ENCODE measurements at places on chromosomes 2 and 18.

GRCh38 chr2:11579867-11580659, 46.2 kb downstream of the GREB1 start:
- no peak for DNase-seq

DNA sequence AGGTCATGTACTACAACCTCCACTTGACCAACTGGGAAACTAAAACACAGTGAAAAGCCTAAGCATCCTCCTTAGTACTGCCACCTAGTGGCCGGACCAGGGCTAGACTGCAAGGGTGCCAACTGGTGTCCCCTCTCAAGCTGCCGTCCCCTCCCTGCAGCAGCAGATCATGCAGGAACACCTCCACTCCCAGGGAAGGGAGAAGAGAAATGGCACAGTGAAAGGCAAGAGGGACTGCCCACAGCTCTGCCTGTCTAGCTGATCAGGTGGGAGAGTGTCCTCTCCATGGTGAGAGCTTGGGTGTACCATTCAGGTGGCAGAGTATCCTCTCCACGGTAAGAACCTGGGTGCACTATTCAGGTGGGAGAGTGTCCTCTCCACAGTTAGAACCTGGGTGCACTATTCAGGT, 78.1 kb downstream of the AAK1 start:
- peak; percentile 58 for DNase-seq

- no peak for DNase-seq
Measured at GRCh38 chr2:192534072-192534471, 339.3 kb upstream of the TMEFF2 start.

DNA sequence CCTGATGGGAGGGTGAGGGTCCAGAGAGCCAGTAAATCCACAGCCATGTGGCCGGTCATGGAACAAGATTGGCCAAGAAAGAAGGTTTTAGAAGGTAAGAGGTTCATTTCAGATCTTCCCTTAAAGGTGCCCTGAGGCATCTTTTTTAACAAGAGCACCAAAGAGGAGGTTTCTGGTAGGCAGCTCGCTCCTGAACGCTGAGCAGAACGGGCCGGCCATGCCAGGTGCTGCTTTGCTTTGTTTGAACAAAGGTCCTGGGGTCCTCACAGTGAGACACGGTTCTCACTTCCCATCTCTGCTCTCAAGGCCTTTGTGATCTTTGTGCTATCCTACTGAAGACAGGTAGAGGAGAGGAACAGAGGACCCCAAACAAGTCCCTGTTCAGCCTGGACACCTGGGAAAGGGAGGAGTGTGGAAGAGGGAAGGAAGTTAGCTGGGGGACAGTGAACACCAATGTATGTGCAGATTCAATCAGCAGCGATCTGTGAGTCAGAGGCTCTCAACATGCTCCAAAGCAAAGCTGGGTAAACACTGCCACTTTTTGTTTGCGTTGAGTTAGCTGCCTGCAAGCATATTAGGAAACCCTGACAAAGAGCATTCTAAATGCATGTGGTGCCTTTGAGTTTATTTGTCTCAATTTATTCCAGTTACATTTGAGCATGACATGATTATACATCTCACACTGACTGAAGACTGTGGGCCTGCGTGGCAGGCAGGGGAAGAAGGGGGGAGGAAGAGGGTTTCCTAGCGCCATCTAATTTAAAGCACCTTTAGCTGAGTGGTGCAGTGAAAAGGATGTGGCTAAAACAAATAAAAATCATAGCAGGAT, 102.4 kb downstream of the ASB1 start:
- DNase-seq: no peak

DNA sequence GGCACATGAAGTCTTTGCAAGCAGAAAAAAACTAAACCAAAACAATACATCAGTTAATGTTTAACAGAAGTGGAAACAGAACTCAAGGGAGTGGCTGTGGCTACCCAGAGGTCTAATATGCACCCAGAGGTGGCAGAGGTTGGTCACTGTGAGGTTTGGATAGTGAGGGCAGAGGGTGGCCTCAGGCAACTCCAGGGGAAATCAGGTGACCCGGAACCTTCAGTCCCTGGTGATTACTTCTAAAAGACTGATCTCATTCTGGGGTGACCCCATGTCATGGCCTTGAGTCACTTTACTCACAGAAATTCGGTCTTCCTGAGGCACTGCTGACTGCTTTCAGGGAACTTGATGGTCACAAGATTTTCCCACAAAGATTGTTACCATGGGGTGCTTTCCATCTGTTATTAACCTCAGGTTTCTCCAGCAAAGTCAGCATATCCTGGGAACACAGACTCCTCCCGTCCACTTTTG, 99.4 kb downstream of the TMEM17 start:
- DNase-seq: no peak

- no peak for DNase-seq
Measured at GRCh38 chr2:238021327-238021726, 39.5 kb upstream of the SCLY start.

GRCh38 chr18:78768656-78769501, 210.7 kb upstream of the SALL3 start:
- DNase-seq: no peak

DNA sequence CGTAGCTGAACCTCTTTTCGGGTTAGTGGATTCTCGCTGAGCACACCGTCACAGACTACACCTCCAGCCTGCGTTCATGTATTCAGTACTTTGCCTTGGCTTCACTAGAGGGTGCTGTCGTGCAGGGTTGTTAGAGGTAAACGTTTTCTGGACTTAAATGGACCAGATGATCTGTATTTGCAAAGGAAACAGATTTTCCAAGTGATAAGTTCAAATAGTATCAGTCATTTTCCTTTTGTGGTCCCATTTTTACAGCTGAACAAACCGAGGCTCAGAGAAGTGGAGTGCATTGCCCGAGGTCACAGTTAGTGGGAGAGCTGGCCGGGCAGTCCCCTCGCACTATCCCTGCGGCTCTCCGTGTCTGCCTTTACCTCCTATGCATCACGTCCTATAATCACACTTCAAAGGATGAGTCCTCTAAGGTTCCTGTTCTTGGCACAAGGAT, 125.9 kb downstream of the MAP4K4 start:
- peak; percentile 58 for DNase-seq

GRCh38 chr2:113173542-113174375, at the start of gene PSD4:
Gene PSD4 (plus strand): TSS chr2:113173971. CDS start chr2:113182457, 8,486 bp downstream.
- peak; percentile 89 for DNase-seq

GRCh38 chr18:75895135-75895534, 467.6 kb upstream of the SMIM21 start:
- no peak for DNase-seq

GRCh38 chr2:12070153-12070552, 323.7 kb downstream of the LPIN1 start:
- no peak for DNase-seq

DNA sequence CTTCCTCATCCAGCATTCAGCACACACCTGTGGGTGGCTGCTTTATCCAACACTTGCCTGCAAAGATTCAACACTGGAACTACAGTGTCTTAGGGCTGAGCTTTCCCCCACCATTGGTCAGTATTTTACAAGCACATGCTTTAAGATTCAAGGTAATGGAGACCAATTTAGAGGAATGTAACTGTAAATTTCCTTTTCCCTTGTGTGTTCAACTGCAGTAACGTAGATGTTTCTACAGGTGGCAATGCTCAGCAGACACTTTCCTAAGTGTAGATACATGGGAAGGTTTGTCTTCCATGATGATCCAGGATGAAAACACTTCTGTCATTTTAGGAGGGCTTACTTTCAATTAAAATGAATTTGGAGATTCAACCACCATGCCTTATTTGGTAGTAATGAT, 143.6 kb upstream of the PXDN start:
- DNase-seq: no peak

GRCh38 chr2:126803434-126803775, 95.3 kb upstream of the TEX51 start:
- DNase-seq: no peak

DNA sequence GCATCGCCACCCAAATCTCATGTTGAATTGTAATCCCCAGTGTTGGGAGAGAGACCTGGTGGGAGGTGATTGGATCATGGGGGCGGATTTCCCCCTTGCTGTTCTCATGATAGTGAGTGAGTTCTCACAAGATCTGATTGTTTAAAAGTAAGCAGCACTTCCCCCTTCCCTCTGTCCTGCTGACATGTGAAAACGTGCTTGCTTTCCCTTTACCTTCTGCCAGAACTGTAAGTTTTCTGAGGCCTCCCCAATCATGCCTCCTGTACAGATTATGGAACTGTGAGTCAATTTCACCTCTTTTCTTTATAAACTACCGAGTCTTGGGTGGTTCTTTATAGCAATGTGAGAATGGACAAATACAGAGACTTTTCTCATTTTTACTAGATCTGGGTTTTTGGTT, 161.4 kb upstream of the SP5 start:
- no peak for DNase-seq

DNA sequence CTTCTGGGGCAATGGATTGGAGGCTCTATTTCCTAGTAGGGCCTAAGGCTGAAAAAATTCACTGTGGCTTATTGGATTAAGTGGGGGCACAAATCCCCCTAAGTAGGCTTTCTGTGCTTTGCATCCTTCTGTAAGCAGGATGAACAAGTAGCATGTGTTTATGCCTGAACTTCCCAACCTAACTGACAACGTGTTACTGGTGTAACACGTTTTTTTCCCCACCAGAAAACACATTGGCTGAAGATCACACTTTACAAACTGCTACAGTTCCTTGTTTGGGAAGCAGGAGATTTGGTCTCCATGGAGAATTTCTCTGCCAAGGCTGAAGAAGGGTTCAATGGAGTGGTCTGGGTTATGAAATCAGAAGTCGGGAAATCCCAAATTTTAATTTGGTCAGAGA, 7.2 kb upstream of the ITGA6 start:
- no peak for DNase-seq

- DNase-seq: no peak
Measured at GRCh38 chr2:23685181-23685580, 241.7 kb downstream of the ATAD2B start.

DNA sequence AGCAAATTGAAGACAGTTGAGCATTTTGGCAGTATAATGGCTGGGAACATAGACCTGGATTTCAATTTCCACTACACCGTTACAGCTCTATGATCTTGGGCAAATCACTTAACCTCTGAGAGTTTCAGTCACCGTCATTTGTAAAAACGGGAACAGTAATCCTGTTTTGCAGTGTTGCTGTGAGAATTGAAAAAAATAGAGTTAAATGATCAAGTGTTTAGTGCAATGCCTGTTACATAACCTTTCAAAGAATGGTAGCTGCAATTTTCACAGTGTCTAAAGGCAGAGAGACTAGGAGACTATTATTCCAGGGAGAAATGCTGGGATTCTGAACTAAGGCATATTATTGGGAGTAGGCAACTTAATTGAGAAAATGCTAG, 2.0 kb downstream of the AGPS start:
- no peak for DNase-seq

- no peak for DNase-seq
Measured at GRCh38 chr18:49024804-49025421, 74.1 kb upstream of the SMAD7 start.

GRCh38 chr2:11483806-11484617, 18.1 kb upstream of the E2F6 start:
- no peak for DNase-seq

DNA sequence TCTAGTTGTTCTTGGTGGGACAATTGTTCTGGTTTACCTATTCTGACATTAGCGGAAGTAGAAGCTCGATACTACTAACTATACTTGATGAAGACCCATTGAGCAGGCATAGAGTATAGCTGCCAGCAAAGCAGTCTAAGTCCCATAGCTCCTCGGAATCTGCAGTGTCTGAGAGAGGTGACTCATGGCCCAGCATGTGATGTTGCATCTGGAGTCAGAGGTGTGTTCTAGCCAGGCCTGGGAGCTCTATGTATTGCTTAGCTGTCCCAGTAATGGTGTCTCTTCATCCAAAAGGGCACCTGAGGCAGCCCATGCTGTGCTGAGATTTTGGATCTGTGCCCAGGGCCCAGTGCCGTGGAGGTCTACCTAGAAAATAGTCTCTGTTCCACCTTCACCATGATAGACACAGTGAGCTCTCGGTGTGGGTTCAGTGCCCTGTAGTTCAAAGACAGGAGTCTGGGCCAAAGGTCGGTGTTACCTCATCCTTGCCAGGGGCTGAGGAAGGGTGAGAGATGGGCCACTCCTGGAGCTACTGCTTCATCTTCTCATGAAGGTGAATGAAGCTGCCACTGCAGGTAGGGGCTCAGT, 47.3 kb downstream of the MEX3C start:
- no peak for DNase-seq

GRCh38 chr18:37613253-37613565, 47.6 kb upstream of the CELF4 start:
- no peak for DNase-seq

DNA sequence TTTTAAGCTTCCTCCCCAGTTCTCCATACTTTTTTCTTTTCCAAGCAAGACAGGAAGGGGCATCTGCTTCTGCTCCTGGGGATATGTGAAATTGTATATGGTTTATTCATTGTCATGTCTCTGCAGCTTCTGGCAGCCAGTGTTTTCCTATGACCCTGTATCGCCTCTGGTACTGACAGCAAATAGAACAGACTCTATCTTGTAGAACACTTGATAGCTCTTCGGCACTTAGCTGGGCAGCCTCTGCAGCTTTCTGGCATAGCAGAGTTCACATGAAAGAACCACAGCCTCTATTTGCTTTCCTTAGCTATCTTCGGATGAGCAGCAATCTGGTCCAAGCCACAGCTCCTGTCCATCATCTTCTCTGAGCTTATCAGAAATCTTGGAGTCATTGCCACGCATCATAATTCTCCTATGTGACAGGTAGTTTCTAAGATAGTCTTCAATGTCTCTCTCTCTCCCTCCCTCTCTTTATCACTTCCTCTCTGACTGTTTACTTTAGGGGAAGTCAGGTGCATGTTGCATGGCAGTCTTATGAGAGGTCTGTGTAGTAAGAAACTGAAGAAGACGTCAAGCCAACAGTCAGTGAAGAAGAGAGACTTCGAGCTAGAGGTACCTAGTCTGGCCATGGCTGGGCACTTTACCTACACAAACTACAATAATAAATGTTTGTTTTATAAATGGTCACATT, 627.7 kb upstream of the CDH2 start:
- DNase-seq: no peak

Data from CD4-positive, alpha-beta T cell (primary cell).